ENCODE measurements at places on chromosomes 13 and 19.

GRCh38 chr19:34319230-34319585 is 45.8 kb upstream of the GPI start:
- DNase-seq = no peak

GRCh38 chr19:35346193-35347052 is 1.3 kb upstream of the FFAR1 start:
- no peak for DNase-seq

- no peak for DNase-seq
Observed at GRCh38 chr19:34960103-34960805, 3.8 kb downstream of the ZNF792 start.

GRCh38 chr19:927351-927779 is 1.5 kb downstream of the ARID3A start:
- no peak for DNase-seq
